ENCODE measurements at places on chromosomes 1 and 21. TPM values are rescaled to one million over a fixed set of nuclear protein-coding genes. Genes with fewer than 3 reads are reported as not detected.

- no peaks in the 10 kb centered on the region for H3K27me3 ChIP-seq
- H3K36me3 ChIP-seq = peaks cover 11% of the 10 kb centered on the region
- peak overlapping the region; percentile 97 for H3K27ac ChIP-seq
- H3K4me1 ChIP-seq = peaks cover 30% of the 10 kb centered on the region
- peak overlapping the region; percentile 90 for H3K4me3 ChIP-seq
These were observed 1.1 kb downstream of the USP48 start for GRCh38 chr1:21781815-21782348.

DNA sequence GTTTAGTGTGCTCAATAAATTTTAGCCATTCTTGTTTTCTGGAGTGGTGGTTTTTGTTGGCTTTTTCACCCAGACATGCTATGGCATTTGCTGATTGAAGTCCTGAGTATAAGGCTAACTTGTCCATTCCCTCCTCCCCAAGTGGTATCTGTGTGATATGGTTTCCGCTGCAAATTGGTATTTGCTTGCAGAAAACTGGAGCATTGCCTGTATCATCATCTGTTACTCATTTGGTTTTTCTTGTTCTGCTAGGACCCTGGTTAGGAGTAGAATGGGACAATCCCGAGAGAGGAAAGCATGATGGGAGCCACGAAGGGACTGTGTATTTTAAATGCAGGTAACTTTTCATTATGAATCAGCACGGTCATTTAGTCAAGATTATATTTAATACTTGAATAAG, 34.0 kb downstream of the TBCE start:
- H3K36me3 ChIP-seq = peaks cover 10% of the 10 kb centered on the region
- DNase-seq = no peak
- peaks cover 9% of the 10 kb centered on the region for H3K4me1 ChIP-seq
- no peak overlapping the region for H3K4me3 ChIP-seq
- no peaks in the 10 kb centered on the region for H3K27me3 ChIP-seq

GRCh38 chr1:3209201-3209600, 140.2 kb downstream of the PRDM16 start:
- no peak overlapping the region for H3K27ac ChIP-seq
- no peaks in the 10 kb centered on the region for H3K36me3 ChIP-seq
- DNase-seq = no peak

- H3K27ac ChIP-seq = peak overlapping the region; percentile 51
- peaks cover 34% of the 10 kb centered on the region for H3K4me1 ChIP-seq
- no peak for DNase-seq
- no peaks in the 10 kb centered on the region for H3K27me3 ChIP-seq
These were observed 54.0 kb downstream of the ZNF281 start for GRCh38 chr1:200355801-200356200.

GRCh38 chr1:24898152-24898908, 31.7 kb downstream of the RUNX3 start:
- H3K36me3 ChIP-seq = no peaks in the 10 kb centered on the region
- peak; percentile 79 for DNase-seq
- H3K27ac ChIP-seq = no peak overlapping the region

DNA sequence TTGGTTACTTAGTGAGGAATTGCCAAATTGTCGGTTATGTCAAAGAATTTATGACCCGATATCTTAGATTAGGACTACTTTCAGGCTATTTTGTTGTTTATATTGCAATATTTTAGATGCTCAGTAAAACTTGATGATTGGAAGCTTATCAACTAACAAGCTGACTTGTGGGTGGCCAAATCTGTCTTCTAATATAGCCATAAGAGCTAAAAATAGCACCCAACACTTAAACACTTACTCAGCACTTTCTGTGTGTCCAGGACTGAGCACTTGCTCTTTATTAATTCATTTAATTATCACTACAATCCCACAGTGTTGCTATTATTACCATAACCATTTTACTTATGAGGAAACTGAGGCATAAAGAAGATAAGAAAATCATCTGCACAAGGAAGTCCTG, 50.4 kb downstream of the RWDD3 start:
- H3K27ac ChIP-seq = no peak overlapping the region
- peaks cover 25% of the 10 kb centered on the region for H3K4me1 ChIP-seq
- no peak for DNase-seq
- H3K27me3 ChIP-seq = no peaks in the 10 kb centered on the region
- no peaks in the 10 kb centered on the region for H3K36me3 ChIP-seq

DNA sequence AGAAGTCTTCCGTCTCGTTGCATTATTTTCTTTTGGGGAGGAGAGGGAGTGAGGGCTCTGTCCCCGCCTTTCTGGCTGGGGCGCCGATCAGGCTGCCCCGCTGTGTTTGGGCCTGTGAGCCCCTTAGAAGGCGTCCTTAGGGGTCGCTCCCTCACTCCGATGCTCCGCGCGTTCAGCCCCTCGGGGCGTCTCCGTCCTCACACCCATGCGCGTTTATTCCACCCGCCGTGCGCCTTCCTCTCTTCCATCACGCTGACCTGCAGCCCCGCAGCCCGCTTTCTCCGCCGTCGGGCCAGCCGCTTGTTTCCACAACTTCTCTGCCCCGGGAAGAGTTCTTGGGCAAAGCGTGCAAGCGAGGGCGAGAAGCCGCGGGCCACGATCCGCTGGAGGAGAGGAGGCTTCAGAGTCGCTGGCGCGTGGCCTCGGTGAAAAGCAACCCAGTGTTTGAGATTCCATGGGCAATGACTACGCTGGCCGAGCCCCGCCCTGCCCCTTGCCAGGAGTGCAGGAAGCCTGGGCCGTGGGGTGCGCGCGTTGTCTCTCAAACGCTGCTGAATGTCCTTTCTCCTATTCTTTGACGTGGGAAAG, 27.7 kb downstream of the TRIM11 start:
- H3K4me3 ChIP-seq = peak overlapping the region; percentile 95
- H3K36me3 ChIP-seq = no peaks in the 10 kb centered on the region
- H3K27me3 ChIP-seq = peaks cover 53% of the 10 kb centered on the region
- DNase-seq = peak; percentile 44
- peaks cover 12% of the 10 kb centered on the region for H3K4me1 ChIP-seq

The PCBP3 gene
- total RNA-seq = 8.5 TPM

- H3K36me3 ChIP-seq = no peaks in the 10 kb centered on the region
- H3K27ac ChIP-seq = no peak overlapping the region
- H3K4me3 ChIP-seq = no peak overlapping the region
- DNase-seq = peak; percentile 60
These were observed 20.7 kb downstream of the PDIK1L start for GRCh38 chr1:26132128-26132833.

GRCh38 chr1:193891788-193892187, 705.4 kb upstream of the B3GALT2 start:
- no peak overlapping the region for H3K27ac ChIP-seq
- no peaks in the 10 kb centered on the region for H3K27me3 ChIP-seq
- DNase-seq = no peak
- peaks cover 4% of the 10 kb centered on the region for H3K4me1 ChIP-seq

GRCh38 chr1:168881656-168882260, 152.8 kb upstream of the DPT start:
- peaks cover 9% of the 10 kb centered on the region for H3K4me1 ChIP-seq
- no peaks in the 10 kb centered on the region for H3K27me3 ChIP-seq
- no peak overlapping the region for H3K4me3 ChIP-seq
- H3K36me3 ChIP-seq = peaks cover 6% of the 10 kb centered on the region
- no peak for DNase-seq

DNA sequence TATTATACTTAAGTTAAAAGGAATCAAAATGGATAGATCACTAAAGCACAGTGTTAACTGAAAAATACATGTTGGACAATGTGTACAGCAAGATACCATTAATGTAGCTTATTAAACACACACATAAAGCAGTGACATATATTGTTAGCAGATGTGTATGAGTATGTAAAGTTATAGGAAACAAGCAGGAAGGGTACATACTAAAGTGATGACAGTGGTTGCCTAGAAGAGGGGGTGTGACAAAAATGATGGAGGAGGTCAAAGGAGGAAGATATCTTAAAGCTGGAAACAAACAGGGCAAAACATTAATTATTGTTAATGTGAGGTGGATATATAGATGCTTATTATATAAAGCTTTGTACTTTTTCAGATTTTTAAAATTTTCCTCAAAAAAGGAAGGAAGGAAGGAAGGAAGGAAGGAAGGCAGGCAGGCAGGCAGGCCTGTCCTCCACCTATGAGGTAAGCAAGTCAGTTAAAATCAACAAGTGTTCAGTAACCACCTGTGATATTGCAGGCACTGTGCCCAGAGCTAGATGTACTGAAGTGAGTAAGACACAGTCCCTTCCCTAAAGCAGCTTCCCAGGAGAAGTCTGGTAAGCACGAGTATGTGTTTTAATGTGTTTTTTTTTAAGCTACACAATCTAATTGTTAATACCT, 252.9 kb upstream of the NR5A2 start:
- H3K36me3 ChIP-seq = no peaks in the 10 kb centered on the region
- H3K27me3 ChIP-seq = no peaks in the 10 kb centered on the region
- H3K4me3 ChIP-seq = no peak overlapping the region
- no peak for DNase-seq
- no peak overlapping the region for H3K27ac ChIP-seq

The ADGRB2 gene
- 30.1 TPM for total RNA-seq

GRCh38 chr1:215660259-215660658, 93.2 kb downstream of the KCTD3 start:
- H3K27ac ChIP-seq = no peak overlapping the region
- H3K27me3 ChIP-seq = no peaks in the 10 kb centered on the region

The OR2L13 gene
- not detected for total RNA-seq

DNA sequence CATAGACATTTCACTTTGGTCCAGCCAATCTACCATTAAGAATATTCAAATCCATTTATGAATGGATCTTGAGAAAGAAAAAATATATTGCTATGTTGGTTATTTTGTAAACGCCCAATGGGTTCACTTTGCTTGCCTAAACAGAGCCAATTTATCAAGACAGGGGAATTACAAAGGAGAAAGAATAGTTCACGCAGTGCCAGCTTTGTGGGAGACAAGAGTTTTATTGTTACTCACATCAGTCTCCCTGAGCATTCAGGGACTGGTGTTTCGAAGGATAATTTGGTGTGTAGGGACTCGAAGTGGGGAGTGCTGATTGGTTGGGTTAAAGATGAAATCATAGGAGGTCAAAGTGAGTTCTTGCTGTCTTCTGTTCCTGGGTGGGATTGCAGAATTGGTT, 135.3 kb downstream of the GABPA start:
- 0 out of 2 replicates have a peak, but pooled peaks cover 3% of the 10 kb centered on the region for H3K36me3 ChIP-seq
- no peak overlapping the region for H3K4me3 ChIP-seq
- peaks cover 17% of the 10 kb centered on the region for H3K4me1 ChIP-seq
- no peaks in the 10 kb centered on the region for H3K27me3 ChIP-seq

The ECM1 gene
- 0.76 TPM for total RNA-seq

DNA sequence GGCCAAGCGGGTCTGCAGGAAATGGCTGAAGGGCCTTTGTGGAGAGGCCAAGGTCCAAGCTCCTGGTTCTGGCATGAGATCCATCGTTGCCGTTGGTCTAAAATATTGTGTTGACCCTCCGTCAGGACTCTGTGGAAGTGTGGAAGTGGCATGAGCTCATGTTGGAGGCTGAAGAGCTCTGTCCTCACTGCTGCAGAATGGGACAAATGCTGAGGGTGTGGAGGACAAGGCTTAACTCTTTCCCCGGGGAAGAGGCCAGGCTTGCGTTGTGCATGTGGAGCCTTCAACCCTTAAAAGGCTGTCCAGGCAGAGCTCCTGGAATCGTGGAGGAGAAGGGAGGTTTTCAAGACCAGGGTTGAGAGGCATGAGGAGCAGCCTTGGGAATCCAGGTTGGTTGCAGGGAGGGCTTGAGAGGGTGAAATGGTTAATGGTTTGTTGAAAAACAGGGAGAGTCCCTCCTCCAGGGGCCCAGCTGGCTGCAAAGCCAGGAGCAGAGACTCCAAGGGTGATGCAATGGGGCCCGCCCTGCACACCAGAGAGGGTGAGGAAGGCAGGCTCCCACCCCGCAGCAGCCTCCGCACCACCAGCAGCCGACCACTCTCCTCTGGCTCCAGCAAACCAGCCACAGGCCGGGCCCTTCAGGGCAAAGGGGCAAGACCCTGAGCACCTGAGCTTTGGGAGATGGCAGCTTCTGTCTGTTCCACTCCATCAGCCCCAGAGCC, 6.7 kb upstream of the AHCYL1 start:
- H3K27me3 ChIP-seq = peaks cover 9% of the 10 kb centered on the region
- no peaks in the 10 kb centered on the region for H3K36me3 ChIP-seq
- no peak for DNase-seq
- H3K27ac ChIP-seq = no peak overlapping the region
- H3K4me1 ChIP-seq = no peaks in the 10 kb centered on the region

The TNFRSF8 gene
- total RNA-seq = 20.5 TPM

The OR14A16 gene
- total RNA-seq = 0.17 TPM

GRCh38 chr1:56056438-56057287, 522.7 kb downstream of the PLPP3 start:
- no peaks in the 10 kb centered on the region for H3K36me3 ChIP-seq
- H3K4me1 ChIP-seq = peaks cover 6% of the 10 kb centered on the region
- DNase-seq = no peak
- no peaks in the 10 kb centered on the region for H3K27me3 ChIP-seq
- H3K27ac ChIP-seq = no peak overlapping the region

The CACHD1 gene
- total RNA-seq = 34.4 TPM

The PADI2 gene
- total RNA-seq = 5.1 TPM

GRCh38 chr1:230174471-230175162, 107.6 kb downstream of the GALNT2 start:
- H3K27me3 ChIP-seq = no peaks in the 10 kb centered on the region
- no peak for DNase-seq
- peaks cover 65% of the 10 kb centered on the region for H3K4me1 ChIP-seq
- peaks cover 12% of the 10 kb centered on the region for H3K36me3 ChIP-seq
- peak overlapping the region; percentile 51 for H3K27ac ChIP-seq

- no peak for DNase-seq
- H3K27ac ChIP-seq = no peak overlapping the region
- H3K4me3 ChIP-seq = no peak overlapping the region
- no peaks in the 10 kb centered on the region for H3K27me3 ChIP-seq
- H3K36me3 ChIP-seq = peaks cover 89% of the 10 kb centered on the region
- 0 out of 2 replicates have a peak, but pooled peaks cover 2% of the 10 kb centered on the region for H3K4me1 ChIP-seq
These were observed 44.8 kb downstream of the CHD1L start for GRCh38 chr1:147287133-147287865.

- no peaks in the 10 kb centered on the region for H3K27me3 ChIP-seq
- no peak for DNase-seq
- H3K36me3 ChIP-seq = no peaks in the 10 kb centered on the region
These were observed 105.0 kb downstream of the PRRX1 start for GRCh38 chr1:170768929-170769328.

The CFHR3 gene
- total RNA-seq = 0.27 TPM

The DHDDS gene
- 44.9 TPM for total RNA-seq

DNA sequence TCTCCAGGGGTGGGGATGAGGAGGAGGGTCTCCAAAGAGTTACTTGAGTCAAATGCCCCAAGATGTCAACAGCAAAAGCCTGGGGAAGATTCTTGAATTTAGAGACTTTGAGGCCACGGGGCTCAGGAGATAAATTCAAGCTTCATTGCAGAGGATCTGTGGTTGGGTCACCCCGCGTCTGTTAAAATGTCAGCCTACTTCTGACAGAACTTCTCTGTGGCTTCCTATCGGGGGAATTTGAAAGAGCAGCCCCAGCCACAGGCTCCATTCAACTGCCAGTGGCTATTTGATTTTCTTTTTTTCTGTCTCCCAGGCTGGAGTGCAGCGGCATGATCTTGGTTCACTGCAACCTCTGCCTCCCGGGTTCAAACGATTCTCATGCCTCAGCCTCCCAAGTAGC, 62.5 kb upstream of the EFHD2 start:
- no peak overlapping the region for H3K4me3 ChIP-seq
- no peaks in the 10 kb centered on the region for H3K36me3 ChIP-seq
- H3K27ac ChIP-seq = no peak overlapping the region
